Glomerular endothelial cell (primary cell): ENCODE measurements at places on chromosomes 12 and 14. TPM values are rescaled to one million over a fixed set of nuclear protein-coding genes. Genes with fewer than 3 reads are reported as not detected.

DNA sequence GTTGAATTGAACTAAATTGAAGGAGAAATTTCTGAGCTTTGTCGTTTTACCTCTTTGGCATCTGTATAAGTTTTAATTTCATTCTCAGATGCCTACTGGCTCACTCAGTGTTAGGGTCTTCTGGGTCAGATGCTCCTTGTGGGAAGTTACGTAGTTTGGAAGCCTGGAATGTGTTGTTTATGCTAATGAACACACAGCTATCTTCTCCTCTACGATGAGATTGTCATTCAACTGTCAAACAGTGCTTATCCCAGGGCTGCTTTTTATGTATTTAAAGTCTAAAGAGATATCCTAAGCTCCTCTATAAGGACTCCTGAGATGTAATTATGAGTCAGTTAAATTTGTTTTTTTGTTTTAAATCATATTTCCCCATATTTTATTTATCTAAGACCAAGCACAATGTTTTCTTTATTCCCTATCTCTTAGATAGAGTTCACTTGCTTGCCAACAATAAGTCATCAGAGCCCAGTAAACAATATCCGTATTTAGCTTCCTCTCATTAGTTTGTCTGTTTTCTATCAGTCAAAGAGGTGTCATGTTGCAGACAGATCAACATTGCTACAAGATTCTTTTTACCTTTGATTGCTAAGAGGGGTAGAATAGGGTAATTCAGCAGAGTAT, 368.0 kb upstream of the PDE3A start:
- no peak for DNase-seq

The NRXN3 gene
- 0.92 and 4.8 TPM in 2 replicates for total RNA-seq

The AKAP6 gene
- 0.29 and 1.1 TPM in 2 replicates for total RNA-seq

- DNase-seq = no peak
These were observed 2.4 kb upstream of the KRT8 start for GRCh38 chr12:52907092-52907810.

- peak; percentile 75 for DNase-seq
These were observed 27.7 kb downstream of the CLMN start for GRCh38 chr14:95291859-95292542.

DNA sequence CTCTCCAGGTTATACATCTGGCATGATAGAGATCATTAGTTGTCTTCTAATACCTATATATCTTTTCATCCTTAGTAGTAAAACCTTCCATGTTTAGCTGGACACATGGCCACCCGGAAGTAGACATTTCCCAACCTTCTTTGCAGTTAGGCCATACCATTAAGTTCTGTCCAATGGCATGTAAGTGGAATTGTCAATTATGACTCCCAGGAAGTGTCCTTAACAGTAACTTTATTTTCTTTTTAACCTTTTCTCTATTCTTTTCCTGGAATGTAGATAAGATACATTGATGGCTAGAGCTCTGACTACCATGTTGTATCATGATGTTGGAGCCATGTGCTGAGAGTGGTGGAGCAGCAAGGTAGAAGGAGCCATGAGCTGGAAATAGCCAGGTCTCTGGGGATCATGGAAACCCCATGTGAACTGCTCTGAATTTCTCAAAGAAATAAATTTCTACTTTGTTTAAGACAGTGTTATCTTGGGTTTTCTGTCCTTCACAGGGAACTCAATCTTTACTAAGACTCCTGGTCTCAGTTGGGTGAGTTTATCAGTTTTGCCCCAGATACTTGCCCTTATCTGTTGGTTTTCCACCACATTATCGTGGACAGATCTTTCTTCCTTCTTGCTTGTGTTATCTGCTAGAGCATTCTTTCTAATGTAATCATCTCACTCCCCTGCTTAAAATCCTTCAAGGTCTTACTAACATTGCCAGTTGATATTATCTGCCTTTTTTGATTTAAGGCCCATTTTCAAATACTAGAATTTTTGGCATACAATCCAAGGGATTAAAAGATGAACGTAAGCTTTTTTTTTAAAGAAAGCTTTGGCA, 5.1 kb upstream of the LTA4H start:
- no peak for DNase-seq

GRCh38 chr14:93081876-93082570, 33.7 kb downstream of the ITPK1 start:
- DNase-seq = no peak

The RD3L gene
- total RNA-seq = not detected in 2 replicates

GRCh38 chr14:70858641-70859040, 48.6 kb upstream of the PCNX1 start:
- DNase-seq = no peak

The MMP14 gene
- 630 and 804 TPM in 2 replicates for total RNA-seq

DNA sequence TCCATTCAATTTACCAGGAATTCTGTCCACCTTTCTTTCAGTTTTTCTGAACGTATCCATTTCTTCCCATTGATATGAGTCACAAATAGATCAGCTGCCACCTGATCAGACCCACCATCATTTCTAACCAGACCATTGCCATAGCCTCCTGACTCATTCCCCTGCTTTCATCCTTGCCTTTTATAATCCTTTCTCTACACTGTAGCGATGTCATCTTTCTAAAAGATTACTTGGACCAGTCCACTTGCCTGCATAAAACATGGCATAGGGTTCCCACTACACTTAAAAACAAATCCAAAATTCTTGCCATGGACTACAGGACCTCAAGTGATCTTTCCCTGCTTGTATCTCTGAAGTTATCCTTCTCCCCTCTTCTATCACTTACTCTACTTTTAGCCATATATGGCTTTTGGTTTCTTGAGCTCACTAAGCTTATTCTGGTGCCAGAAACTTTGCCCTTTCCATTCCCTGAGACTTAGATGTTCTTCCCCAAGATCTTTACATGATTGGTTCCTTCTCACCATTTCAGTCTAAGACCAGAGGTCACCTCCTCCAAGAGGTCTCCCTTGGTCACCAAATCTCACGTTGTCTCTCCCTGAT, 149.5 kb upstream of the KRR1 start:
- no peak for DNase-seq

DNA sequence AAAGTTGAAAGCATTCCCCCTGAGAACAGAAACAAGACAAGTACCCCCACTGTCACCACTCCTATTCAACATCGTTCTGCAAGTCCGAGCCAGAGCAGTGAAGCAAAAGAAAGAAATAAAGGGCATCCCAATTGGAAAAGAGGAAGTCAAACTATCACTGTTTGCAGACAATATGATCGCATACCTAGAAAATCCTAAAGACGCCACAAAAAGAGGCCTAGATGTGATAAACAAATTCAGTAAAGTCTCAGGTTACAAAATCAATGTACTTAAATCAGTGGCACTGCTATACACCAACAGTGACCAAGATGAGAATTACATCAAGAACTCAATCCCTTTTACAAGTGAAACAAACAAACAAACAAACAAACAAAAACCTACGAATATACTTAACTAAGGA, 87.7 kb upstream of the COCH start:
- DNase-seq = no peak

DNA sequence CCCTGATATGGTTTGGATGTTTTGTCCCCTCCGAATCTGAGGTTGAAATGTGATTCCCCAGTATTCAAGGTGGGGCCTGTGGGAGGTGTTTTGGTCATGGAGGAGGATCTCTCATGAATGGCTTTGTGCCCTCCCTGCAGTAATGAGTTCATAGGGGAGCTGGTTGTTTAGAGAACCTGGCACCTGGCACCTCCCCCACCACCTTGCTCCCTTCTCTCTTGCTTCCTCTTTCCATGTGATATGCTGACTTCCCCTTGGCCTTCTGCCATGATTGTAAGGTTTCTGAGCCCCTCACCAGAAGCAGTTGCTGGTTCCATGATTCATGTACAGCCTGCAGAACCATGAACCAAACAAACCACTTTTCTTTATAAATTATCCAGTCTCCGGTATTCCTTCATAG, 32.6 kb downstream of the CD163L1 start:
- no peak for DNase-seq

DNA sequence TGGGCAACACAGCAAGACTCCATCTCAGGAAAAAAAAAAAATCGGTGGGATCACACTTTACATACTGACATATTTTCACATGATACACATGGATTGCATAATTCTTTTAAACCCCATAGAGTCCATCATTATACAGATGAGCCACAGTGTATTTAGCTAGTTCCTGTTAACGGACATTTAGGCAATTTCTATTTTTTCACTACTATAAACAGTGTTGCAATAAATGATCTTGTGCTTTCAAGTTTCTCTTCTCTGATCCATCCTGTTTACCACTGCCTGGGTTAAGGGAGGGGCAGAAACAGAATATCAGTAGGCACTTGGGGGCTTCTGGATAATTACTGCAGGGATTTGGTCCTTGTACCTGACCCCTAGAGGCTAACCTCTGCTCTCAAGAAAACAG, 43.4 kb upstream of the SPTLC2 start:
- DNase-seq = no peak

GRCh38 chr12:102645968-102646367, 165.6 kb upstream of the IGF1 start:
- DNase-seq = no peak

DNA sequence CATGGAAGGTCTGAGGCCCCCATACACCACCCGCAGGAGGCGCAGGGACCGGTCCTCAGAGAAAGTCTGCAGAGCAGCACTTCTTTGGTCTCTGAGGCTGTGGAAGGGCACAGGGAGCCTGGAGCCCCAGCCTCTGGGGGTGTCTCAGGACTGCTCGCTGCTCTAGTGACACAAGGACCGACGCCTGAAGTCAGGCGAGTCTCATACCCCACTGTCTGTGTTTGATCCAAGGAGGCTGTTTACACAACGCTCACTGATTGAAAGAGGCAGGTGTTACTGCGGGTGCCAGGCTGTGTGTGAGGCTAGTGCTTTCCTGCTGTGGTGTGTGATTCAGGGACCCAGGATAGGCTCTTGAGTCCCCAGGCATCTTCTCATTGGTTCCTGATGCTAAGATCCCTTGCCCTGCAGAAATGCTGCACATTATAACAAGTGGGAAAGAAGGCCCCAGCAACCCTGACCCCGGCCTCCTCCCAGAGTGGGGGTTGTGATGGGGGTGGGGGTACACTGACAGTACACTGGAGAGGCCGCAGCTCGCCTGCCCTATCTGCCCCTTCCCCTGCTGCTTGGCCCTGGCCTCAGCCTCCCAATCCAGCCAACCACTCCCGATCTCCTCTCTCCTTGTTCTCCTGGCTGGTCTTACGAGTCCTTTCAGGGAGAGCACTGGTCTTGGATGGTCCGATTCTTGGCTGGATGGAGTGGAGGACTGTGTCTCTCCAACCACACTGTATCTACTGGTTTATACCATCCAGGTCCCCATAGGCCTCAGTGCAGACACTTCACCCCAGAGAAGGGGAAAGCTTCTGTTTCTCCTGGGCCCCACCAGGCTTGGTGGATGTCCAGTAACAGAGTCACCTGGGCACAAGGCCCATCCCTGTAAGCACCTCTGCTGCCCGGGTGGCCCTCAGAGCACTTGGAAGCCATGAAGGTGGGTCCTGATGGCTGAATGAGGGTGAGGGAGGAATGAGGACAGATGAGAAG, 6.6 kb downstream of the CACNA2D4 start:
- no peak for DNase-seq

DNA sequence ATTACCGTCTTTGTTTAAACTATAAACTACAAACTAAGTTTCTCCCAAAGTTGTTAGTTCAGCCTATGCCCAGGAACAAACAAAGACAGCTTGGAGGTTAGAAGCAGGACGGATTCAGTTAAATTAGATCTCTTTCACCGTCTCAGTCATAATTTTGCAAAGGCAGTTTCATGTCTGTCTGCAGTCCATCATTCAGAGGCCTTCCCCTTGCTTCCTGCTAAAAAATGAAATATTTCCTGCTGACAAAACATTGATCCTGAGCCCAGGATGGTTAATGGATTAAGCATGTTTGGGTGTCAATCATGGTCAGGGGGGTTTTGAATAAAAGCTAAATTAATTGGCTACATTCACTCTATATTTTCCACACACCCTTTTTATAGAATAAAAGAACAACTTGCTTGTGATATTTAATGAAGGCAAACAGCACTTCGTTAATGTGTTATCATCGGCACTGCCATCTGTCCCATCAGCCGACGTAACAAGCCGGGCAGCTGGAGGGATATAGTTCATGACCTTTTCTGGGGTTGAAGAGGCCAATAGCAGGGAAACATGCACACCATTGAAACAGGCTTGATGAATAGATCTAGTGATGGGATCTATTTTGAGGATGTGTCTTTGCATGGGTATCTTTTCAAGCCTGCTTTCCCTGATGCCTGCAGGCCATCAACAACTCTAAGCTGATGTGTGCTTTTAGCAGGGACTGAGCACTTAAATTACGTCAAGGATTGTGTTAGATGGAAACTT, 521.3 kb upstream of the TMEM132C start:
- no peak for DNase-seq

DNA sequence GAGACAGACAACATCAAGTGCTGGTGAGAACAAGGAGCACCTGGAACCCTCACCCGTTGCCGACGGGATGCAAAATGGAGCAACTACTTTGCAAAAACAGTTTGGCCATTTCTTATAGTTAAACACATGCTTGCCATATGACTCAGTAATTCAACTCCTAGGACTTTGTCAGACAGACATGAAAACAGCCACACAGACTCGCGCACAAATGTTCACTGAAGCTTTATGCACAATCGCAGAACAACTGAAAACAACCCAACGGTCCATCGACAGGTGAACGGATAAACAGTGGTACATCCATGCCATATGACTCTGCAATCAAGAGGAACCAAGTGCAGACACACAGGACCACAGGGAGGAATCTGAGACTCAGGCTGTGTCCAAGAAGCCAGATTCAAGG, 30.8 kb downstream of the NCOR2 start:
- no peak for DNase-seq

The ZNF839 gene
- total RNA-seq = 7.6 and 9.8 TPM in 2 replicates

GRCh38 chr14:95183532-95184412, 26.4 kb upstream of the DICER1 start:
- peak; percentile 58 for DNase-seq

GRCh38 chr14:102667703-102668102, 75.3 kb downstream of the RCOR1 start:
- DNase-seq = no peak

The PRKCH gene
- total RNA-seq = 117 and 147 TPM in 2 replicates

DNA sequence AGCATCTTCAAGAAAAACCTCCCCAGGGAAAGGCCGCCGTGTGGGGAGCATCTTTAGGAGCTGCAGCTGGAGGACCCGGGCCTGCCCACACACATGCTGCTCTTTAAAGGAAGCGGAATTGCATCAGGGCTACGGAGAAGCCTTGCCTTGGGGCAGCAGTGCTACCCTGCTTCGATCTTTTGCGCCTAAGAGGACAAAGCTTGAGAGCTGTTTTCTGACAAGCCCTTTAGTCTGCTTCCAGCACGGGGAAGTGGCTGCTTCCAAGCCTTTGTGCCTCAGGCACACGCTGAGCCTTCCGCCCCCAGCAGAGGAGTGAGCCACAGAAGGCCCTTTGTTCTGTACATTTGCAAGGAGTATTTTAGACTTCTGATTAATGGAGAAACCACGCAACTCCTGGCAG, 31.5 kb downstream of the COA8 start:
- DNase-seq = no peak

DNA sequence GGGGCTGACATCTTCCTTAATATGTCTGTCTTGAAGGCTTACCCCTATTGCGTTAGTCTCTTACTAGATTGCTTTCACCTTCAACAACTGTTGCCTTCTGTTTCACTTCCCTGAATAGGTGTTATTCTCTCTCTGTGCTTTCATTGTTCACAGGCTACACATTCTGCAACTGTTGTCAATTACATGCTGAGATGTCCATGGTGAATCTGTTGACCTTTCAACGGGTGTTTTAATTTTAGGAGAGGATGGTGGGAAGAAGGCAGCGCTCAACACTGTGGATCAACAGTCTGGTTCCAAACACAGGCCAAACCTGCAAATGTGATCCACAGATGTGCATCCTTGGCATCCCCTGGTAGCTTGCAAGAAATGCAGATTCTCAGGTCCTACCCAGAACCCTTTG, 101.9 kb downstream of the DACT1 start:
- DNase-seq = no peak

- DNase-seq = no peak
These were observed 66.7 kb downstream of the RESF1 start for GRCh38 chr12:32025906-32026305.

GRCh38 chr14:91163316-91163715, 49.4 kb downstream of the DGLUCY start:
- no peak for DNase-seq
